Activated T-helper 9 cell treated with anti-CD3 and anti-CD28 coated beads, Interleukin-2, amount 50 U/mL, for 16 hours (primary cell): ENCODE measurements at places on chromosomes 3 and 15.
A peak's percentile ranks its signal among the peaks of the same experiment; 100 is the strongest.

DNA sequence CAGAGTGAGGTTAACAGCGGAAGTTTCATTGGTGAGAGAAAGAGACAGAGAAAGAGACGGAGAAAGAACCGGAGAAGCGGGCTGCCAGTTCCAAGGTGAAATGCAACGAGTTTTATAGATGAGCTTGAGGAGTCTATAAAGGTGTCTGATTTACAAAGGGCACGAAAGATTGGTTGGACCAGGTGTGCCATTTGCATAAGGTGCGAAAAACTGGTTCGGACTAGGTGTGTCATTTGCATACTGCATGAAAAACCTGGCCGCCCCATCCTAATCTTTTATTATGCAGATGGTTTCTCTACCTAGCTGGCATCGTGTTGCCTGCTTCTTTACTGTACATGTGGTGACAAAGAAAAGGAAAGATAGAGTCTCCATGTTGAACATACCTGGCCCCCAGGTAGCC lies 253.8 kb upstream of the IGF1R start:
- DNase-seq: no peak

DNA sequence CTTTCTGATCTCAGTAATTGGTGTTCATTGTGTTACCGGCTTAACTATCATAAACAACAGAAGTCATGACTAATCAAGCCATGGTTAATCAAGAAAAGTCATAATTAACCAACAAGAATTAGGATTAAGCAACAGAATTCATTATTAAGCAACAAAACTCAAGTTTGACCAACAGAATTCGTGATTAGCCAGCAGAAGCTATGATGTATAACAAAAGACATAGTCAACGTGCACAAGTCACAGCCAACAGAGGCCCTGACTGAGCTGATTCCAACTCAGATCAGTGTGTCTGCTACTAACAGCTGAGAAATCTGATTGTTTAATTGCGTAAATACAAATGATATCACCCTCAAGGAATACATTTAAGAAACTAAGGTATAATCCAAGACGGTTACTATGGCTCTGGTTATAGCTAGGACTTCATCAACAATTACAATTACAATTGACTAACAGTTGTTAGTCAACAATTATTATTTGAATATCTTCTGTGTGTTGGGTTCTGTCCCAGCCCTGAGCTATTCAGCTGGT lies 67.7 kb downstream of the RARB start:
- no peak for DNase-seq

DNA sequence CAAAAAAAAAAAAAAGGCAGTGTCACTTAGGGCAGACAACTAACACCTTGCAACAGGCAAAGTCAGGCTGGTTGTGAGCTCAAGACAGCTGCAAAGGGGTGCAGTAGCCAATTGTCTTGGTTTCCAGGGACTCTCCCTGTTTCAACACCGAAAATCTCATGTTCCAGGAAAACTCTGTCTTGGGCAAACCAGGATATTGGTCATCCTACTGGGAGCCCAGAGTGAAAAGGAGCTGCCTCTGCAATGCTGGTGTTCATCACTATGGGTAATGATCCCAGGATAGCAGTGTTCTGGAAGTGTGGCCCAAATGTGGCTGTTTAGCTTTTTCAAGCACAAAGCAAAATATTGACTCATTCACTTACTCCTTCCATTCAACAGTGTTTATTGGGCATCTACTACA lies 82.6 kb downstream of the ARHGAP31 start:
- DNase-seq: no peak

DNA sequence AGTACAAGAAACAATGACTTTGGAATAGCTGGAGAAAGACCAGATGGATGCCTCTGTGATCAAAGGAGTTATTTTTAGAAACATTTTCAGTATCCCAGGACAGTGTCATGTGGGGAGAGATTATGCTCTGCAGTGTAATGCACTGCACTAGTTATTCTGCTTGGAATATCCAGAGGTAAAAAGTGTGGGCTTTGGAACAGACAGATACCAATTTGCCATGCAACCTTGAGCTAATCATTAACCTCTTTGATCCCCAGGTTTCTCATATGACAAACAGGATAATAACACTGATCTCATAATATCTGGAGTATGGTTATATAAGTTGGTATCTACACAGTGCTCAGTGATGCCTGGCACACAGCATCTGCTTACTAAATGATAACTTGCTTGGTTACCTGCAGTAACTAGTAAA lies 12.2 kb upstream of the SLC7A14 start:
- no peak for DNase-seq

- no peak for DNase-seq
Observed at GRCh38 chr3:127061641-127062040, 78.7 kb downstream of the PLXNA1 start.

GRCh38 chr3:178960918-178961317 lies 110.7 kb downstream of the ZMAT3 start:
- no peak for DNase-seq

- DNase-seq: no peak
Observed at GRCh38 chr3:155647206-155647605, 97.7 kb downstream of the PLCH1 start.

GRCh38 chr15:101083336-101084045 lies 164.3 kb downstream of the LRRK1 start:
- no peak for DNase-seq

DNA sequence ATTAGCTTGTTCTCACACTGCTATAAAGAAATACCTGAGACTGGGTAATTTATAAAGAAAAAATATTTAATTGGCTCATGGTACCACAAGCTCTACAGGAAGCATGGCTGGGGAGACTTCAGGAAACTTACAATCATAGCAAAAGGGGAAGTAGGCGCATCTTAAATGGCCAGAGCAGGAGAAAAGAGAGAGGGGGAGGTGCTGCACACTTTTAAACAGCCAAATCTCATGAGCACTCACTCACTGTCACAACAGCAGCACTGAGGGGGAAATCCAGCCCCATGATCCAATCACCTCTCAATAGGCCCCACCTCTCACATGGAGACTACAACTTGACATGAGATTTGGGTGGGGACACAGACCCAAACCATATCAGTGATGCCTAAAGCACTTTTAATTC lies 82.5 kb downstream of the DCLK3 start:
- no peak for DNase-seq

GRCh38 chr3:158845765-158846350 lies 44.0 kb downstream of the MFSD1 start:
- peak; percentile 3 for DNase-seq

- DNase-seq: no peak
Observed at GRCh38 chr3:118477768-118478167, 556.9 kb downstream of the IGSF11 start.

DNA sequence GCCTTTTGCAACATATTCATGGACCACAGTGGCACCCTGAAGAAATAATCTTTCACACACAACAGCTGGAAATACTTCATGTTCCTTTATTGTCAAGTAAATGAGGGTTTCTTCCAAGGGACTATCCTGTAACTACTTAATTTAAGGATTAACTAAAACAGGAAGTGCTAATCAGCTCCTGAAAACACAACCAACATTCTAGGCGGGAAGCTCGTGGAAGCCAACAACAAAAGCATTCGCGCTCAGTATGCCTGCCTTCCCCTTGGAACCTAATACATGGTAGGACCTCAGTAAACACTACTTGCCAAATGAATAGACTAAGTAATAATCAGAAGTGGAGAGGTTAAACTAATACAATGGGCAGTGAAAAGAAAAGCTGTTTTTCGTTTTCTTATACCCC lies 300.9 kb downstream of the RORA start:
- DNase-seq: no peak

- no peak for DNase-seq
Observed at GRCh38 chr3:127410137-127410488, 122.3 kb upstream of the PRR20G start.

DNA sequence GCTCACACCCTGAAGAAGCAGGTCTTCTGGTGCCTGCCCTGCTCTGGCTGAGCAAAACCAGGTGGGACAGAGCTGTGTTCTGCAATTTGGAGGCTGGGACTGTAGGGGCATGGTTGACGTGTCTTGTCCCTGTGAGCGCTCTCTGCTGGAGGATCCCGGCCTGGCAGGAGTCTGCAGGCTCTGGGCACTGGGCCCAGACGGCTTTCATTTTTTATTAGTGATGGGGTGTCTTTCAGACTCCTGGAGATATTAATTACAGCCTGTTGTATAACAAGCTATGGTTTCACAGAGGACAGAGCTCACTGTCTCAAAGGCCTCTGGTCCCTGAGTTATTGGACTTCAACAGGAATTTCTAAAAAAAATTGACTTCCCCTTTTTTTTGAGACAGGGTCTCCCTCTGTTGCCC lies 29.5 kb upstream of the ZNF710 start:
- DNase-seq: peak; percentile 23

DNA sequence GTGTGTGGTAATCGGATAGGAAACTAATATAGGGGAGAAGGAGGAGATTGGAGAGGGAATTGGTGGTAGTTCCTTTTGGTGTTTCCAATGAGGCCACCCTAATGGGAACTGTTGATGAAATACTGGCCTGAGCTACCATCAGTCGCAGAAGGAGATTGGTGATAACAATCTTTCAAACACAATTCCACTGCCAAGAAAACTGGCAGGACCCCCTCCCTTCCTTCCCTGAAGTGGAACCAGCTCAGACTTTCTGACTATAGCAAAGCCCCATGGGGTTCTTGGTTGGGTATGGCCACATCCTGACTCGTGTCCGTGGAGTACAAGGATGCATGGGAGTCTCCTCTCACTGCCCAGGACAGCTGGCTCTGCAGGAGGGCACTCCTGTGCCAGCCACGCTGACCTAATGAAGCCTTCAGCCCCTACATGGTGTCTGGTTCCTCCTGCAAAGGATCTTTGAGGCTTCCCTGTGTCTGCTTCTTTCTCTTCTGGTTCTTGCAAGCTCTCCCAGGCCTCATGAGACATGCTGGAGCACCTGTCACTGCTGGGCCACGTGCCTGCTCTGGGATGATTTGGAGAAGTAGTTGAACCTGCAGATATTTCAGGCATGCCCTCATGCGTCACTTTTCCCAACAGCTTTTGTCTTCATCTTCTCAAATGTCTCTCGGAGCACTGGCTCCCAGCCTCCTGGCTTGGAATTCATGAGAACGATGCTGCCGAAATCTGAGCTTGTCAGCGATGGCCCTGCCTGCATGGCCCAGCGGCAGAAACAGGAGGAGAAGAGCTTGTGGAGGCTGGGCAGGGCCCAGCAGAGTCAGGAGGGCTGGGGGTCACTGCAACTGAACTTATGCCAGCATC lies 90.0 kb upstream of the ADPGK start:
- no peak for DNase-seq

DNA sequence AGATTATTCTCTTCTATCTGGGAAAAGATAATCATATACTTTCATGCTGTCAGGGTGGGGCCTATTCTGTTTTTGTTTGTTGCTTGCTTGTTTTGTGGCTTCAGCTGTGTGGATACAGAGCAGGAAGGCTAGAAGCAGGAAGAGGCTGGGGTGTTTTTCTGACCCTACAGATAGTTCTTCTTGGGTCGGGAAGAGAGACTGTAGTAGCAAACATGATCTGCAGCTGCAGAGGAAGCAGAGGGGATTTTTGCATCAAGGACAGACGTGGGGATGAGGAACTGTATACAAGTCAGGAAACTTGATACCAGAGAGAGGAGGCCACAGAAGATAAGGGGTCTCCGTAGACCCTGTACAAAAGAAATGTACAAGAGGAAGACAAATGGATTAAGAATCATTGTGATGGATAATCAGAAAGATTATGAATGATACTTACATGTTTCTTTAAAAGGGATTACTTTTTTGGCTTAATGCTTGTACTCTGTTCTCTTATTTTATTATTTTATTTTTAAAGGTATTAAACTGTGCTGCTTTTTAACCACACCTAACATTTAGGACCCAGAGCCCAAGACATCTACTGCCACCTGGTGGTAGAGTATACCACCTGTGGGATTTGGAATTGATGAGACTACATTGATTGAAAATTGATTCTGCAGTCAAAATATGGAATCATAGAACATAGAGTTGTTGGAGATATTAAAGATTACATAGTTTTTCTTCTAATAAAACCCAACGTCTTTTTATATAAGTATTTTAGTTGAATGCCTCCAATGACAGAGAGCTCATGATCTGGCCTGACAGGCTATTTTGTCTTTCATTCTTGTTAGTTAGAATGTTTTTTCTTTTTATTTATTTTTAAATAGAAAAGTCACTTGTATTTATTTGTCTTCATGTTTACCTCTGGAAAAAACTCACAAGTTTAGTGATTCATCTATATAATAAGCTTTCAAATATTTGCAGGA lies 87.3 kb upstream of the ROPN1 start:
- DNase-seq: no peak

DNA sequence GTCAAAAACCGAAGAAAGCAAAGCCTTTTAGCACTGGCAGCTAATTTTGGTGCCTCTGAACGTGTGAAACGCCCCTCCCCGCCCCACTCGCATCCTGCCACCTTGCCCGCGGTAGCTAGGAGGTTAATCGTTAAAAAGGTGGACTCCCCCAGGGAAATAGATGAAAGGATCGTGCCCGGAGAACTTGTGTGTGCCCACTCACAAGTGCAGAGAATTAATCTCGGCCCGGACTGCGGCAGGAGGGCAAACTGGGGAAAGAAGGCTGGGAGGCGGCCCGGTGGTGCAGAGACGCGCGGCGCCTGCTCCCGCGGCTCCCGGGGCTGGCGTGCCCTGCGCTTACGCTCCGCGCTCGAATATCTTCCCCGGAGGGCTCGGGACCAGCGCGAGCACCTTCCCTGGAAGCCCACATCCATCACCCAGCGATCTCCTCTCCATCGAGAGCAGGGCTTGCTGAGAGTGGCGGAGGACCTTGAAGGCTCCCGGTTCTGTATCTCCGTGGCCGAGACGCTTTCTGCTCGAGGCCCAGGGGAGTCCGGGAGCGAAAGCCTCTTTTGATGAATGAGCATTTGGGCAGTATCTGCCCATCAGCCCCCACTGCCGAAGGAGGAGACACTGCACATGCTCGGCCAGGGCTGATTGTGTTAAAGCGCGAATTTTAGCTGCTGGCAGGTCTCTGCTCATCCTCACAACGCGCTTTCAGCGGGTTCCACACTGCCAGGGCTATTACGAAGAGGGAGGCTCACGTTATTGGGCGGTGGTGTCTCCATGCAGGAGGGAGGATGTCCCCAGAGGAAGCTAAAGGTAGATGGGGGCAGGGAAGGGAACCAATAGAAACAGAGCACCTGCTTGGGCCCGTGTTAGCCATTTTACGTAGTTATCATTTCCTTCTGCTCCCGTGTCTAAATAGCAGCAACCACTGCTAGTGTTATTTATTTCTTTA lies 1.3 kb upstream of the SPTSSB start:
- DNase-seq: no peak
